Midbrain (tissue), 1 donor: ENCODE measurements at places on chromosomes 6 and 20.

DNA sequence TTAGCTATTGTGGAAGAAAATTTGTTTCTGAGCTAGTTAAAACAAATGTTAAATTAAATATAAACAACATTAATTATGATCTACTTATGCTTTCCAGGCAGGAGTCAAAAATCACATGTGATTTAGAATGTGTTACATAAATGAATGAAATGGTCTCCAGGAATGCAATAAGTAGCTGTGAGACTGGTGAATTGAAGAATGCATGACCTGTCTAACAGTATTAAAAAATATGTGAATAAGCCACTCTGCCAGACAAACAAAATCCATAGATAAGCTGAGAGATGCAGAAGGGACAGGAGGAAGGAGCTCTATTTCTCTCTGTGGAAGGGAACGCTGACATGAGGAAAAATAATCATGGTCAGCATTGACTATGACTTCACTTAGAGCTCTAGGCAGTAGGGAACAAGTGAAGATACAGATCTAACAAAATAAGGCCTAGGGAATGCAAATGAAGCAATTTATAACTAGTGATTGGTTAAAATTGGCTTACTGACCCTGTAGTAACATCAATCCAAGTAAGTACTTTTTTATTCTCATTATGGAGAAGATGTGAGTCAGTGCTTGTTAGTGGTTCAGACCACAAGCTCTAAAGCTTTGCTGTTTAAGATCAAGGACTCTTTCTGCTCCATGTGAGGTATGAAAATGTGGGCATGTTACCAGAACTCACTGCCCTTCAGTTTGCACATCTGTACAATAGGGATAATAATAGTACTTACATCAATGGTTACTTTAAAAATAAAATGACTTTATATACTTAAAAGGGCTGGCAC lies 432.6 kb downstream of the MMUT start:
- DNase-seq, result no peak

- no peak for DNase-seq
These were observed 3.7 kb downstream of the SAPCD1 start for GRCh38 chr6:31765910-31766794.

DNA sequence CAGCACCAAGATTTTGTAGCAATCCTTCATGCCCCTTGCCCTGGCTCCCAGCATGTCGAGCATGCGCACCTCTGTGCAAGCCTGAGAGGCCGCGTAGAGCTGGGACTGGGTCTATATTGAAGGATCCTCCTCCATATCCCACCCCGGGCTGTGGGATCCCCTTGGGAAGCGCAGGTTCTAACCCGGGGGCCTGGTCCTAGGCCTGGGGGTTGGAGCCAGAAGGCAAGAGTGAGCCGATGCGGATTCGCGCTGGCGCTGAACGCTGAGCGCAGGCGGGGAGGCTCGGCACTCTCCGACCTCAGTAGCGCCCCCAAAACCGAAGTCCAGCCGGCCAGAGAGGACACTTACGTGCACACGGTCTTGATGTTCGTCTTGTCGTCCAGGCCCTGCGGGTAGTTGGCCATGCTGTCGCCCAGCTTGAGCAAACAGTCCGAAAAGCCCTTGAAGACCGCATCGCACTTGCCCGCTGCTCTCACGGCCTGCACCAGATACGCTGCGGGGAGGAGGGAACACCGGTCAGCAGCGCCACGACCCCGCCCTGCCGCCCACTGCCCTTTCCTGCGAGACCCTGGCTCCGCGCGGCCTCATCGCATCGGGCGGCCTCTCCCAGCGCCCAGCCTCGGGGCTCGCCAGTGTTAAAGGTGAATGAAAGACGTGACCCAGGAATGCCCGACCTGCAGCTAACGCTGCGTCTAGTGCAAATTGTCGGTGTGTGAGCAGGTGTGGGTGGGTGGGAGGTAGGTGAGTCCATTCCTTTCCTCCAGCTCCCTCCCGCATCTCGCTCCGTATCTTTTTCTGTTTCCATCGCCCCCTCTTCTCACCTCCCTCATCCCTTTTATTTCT lies 4.5 kb downstream of the NRN1 start:
- DNase-seq, result no peak

- no peak for DNase-seq
These were observed 69.2 kb downstream of the PDE7B start for GRCh38 chr6:135920689-135921088.

DNA sequence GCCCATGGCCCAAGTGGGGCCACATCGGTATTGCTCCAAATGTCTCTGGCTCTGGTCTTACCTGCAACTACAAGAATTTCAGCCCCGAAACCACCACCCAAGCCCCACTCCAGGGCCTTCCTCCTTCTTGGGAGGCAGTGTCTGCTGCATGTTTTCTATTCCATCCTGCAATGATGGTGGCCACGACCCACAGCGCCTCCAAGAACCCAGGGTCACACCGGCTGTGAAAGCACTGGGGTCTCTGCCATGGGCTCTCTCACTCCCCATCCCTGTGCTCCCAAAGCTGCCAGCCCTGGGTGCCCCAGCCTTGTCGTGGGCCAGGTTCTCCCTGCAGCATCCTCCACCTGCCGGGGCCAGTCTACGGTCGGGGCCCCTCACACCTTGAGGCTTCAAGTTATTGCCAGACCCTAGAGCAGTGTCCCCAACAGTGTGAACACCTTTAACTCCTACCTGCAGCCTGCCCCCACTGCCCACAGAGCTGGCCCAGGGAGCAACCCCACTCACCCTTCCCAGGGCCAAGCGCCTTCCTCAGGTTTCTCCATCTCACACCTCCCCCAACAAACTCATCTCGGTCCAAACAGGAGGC lies 115.4 kb downstream of the JPH2 start:
- no peak for DNase-seq

DNA sequence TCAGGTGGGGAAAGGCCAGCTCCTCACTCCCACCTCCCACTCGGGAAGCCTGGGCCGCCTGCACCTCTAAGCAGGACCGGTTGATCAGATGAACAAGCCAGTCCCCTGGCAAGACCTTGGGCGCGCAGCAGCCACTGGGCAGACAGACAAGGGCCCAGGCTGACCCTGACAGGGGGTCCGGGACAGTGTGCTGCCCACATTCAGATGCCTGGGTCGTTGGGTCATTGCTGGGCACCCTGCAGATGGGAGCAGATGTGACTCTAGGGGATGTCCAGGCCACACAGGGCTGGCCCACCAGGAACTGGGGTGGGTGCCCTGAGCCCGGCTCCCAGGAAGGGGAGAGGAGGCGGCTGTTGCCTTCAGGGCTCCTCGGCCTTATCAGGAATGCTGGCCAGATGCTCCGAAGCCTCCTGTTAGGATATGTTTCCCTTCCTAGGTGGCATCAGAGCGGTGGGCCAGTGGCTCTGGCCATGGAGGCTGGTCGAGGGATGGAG lies 17.3 kb upstream of the FRMD1 start:
- no peak for DNase-seq

DNA sequence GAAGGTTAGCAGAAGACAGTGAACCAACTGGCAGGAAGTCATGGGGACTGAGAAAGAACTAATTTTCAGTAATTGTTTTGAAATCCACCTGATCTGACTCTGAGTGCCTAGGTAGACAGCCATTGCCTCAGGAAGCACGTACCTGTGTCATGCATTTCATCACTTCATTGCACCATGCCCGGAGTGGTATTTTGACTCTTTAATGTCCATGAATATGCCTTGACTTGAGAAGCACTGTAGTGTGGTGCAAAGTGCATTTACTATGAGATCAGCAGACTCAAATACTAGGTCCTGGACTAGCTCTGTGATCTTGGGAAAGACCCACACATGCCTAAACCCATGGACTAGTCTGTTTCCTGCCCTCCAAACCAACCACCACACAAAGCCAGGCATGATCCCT lies 370.9 kb upstream of the MARCKS start:
- no peak for DNase-seq

DNA sequence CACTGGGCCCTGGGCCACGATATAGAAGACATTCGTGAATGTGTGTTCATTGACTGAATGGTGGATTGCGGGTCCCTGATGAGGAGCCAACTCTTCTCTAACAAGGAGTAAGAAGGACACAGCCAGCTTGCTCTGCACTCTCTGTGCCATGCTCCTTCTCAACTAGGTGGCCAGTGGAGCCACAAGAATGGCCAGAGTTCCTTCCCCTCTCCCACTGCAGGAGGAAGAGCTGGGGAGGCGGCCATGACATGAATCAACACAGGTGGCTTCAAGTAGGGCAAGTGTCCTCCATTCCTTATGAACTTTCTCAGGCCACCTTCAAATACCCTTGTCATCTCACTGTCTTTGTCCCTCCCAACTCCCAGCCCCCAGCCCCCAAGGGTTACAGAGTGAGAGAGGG lies 305.7 kb downstream of the KIF16B start:
- no peak for DNase-seq

DNA sequence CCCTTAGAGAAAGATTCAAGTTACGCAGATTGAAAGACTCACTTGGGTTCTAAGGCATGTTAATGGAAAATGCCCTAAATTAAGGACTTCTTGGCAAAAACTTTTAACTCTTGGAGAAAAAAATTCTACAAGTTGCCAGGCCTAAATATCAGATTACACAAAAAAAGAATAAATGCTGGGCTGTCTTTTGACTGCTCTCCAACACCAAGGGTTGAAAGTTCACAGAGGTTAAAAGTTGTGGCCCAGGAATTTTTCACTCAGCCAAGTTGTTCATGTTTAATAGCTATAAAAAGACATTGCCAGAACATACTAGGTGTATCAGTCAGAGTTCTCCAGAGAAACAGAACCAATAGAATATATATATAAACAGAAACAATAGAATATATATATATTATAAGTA lies 268.4 kb upstream of the PRND start:
- no peak for DNase-seq
